Left ventricle myocardium inferior (tissue), 1 donor: ENCODE measurements at places on chromosomes 2 and 18.

DNA sequence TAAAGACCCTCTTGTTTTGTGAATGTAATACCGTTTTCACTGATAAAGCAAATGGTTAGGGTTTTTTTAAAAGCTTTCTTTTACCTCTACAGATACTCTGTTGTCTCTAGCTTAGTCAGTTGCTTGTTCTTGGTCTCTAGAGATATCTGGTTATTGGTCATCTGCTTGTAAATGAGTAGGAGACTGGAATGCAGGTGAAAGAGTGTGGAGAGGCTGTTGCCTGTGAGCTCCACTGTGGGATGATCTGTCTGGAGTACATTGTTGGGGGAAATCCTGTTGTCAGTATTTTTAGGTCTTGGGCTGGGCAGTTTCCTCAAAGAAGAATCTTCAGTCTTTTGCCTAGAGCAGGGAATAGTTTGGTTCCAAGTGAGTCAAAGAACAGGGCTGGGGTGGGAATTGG, 67.7 kb downstream of the SMCHD1 start:
- no peak for DNase-seq
- no peak overlapping the region for H3K27ac ChIP-seq
- no peaks in the 10 kb centered on the region for H3K27me3 ChIP-seq

GRCh38 chr2:150735894-150736498, 248.5 kb upstream of the RND3 start:
- no peak overlapping the region for H3K4me3 ChIP-seq
- H3K27me3 ChIP-seq = no peaks in the 10 kb centered on the region
- DNase-seq = no peak
- H3K4me1 ChIP-seq = no peaks in the 10 kb centered on the region

GRCh38 chr18:9642799-9643462, 28.6 kb upstream of the PPP4R1 start:
- no peaks in the 10 kb centered on the region for H3K36me3 ChIP-seq
- peaks cover 14% of the 10 kb centered on the region for H3K4me1 ChIP-seq
- no peak for DNase-seq
- peak overlapping the region; percentile 61 for H3K27ac ChIP-seq

GRCh38 chr2:99106913-99107312, 34.6 kb upstream of the C2orf15 start:
- H3K27me3 ChIP-seq = peaks cover 10% of the 10 kb centered on the region
- no peaks in the 10 kb centered on the region for H3K4me1 ChIP-seq
- H3K27ac ChIP-seq = no peak overlapping the region
- no peak overlapping the region for H3K4me3 ChIP-seq
- H3K36me3 ChIP-seq = no peaks in the 10 kb centered on the region
- DNase-seq = no peak

DNA sequence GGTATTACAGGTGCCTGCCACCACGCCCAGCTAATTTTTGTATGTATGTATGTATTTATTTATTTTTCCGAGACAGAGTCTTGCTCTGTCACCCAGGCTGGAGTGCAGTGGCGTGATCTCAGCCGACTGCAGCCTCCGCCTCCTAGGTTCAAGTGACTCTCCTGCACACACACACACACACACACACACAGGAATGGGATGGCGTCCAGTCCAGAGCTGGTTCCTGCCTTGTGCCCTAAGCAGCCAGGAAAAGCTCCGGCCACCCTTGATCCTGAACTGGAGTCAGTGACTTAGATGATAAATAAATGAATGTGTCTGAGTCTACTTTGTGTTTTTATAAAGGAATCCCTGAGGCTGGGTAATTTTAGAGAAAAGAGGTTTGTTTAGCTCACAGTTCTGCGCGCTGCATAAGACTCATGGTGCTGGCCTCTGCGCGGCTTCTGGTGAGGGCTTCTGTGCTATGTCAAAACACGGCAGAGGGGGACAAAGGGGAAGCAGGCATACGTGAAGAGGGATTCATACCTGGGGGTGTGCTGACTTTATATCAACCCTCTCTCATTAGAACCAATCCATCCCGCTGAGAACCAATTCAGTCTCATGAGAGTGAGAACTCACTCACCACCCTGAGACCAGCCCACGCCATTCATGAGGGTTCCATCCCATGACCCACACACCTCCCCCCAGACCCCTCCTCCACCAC, 59.7 kb upstream of the PHLPP1 start:
- no peaks in the 10 kb centered on the region for H3K36me3 ChIP-seq
- H3K27me3 ChIP-seq = no peaks in the 10 kb centered on the region
- DNase-seq = no peak
- no peak overlapping the region for H3K27ac ChIP-seq
- H3K4me3 ChIP-seq = no peak overlapping the region
- H3K4me1 ChIP-seq = peaks cover 9% of the 10 kb centered on the region

DNA sequence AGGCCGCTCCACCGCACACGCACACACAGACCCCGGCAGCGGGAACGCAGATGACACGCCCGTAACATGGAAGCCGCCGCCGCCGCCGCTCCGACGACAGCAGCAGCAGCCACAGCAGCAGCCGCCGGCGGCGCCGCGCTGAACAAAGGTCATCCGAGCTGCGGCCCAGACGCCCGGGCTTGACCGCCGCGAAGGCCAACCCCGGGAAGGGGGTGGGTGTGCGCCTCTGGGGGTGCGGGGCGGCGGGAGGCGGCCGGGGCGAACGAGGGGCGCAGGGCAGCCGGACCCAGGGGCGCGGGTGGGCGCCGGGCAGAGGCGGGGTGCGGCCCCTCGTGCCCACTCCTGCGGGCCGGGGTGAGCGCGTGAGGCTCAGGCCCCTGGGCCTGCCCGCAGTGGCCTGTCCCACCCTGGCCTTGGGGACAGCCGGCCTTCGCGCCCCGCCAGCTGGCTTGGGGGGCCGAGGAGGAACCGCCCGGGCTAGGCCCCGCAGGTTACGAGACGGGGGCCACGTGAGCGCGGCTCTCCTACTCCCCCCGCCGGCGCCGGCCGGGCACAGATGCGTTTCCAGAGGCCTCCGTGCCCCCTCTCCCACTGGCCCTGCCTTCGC, 1.0 kb upstream of the ZNF532 start:
- peaks cover 10% of the 10 kb centered on the region for H3K36me3 ChIP-seq
- H3K4me3 ChIP-seq = peak overlapping the region; percentile 73
- no peaks in the 10 kb centered on the region for H3K27me3 ChIP-seq

GRCh38 chr2:157857881-157858280, 18.2 kb downstream of the ACVR1 start:
- peaks cover 18% of the 10 kb centered on the region for H3K36me3 ChIP-seq
- DNase-seq = no peak
